Stimulated activated CD4-positive, alpha-beta T cell treated with anti-CD3 and anti-CD28 coated beads, Interleukin-2, amount 100 ng/mL, for 48 hours (primary cell): ENCODE measurements at places on chromosomes 6 and 20.

- no peak for DNase-seq
Measured at GRCh38 chr6:9583753-9584352, 831.0 kb downstream of the TFAP2A start.

- no peak for DNase-seq
Measured at GRCh38 chr20:7691647-7692269, 248.5 kb downstream of the HAO1 start.

- DNase-seq = no peak
Measured at GRCh38 chr20:14838663-14839628, 501.5 kb upstream of the FLRT3 start.

GRCh38 chr6:39880594-39880993, 53.7 kb downstream of the MOCS1 start:
- no peak for DNase-seq

DNA sequence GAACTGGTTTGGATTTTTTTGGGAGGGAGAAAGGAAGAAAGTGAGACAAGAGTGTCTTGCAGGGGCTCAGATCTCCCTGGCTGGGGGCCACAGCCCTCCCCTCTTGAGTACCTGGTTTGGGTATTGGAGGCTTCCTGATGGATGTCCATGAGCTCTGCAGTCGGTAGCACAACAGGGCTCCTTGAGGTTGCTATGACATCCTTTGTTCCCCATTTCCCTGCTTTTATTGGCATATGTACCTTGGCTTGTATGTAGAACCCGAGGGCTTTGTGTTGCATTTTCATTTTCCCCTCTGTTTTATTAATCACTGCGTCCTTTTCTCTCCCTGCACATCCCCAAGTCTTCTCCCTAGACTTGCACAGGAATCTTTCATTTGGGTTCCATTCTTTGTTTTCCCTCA, 355.5 kb upstream of the TSHZ2 start:
- DNase-seq = no peak

- no peak for DNase-seq
Measured at GRCh38 chr6:73969971-73970970, 274.3 kb downstream of the CD109 start.
